WTC11 (cell line): ENCODE measurements at places on chromosomes 5 and 9.

DNA sequence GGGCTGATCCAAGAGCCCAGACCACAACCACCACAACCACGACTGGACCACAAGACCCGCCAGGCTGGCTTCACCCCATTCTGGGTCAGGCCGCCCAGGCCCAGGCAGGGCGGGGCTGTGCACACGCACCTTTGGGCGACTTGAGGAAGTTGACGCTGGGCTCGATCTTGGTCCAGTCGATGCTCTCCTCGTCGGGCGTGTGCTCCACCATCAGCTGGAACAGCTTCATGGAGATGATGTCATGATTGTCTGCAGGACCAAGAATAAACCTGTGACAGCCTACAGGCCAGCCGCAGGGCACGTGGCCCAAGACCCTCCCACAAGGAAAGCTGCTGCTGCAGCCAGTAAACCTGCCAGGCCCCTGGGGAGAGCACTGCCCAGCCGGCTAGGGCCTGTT, 17.3 kb downstream of the LMAN2 start:
- DNase-seq: no peak
- H3K36me3 ChIP-seq: peaks cover 53% of the 10 kb centered on the region
- peaks cover 29% of the 10 kb centered on the region for H3K4me1 ChIP-seq
- no peaks in the 10 kb centered on the region for H3K27me3 ChIP-seq

DNA sequence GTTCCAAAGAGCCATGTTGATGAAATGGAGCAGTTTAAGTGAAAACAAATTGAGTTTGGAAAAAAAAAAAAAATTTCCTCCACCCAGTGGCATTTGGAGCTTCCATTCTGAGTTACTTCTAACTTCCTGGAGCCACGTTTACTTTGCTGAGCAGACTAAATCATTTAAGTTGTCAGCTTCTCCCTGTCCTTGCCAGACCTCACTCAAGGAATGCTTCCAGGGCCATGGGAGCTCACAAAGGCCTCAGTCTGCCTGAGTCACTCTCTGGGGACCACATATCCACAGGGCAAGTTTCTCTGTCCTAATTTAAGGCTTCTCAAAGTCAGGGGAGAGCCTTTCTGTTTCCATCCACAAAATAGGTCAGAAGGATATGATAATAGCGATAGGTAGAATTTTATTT, 210.3 kb upstream of the TNC start:
- no peak overlapping the region for H3K27ac ChIP-seq
- H3K4me1 ChIP-seq: no peaks in the 10 kb centered on the region
- DNase-seq: no peak

- H3K36me3 ChIP-seq: peaks cover 22% of the 10 kb centered on the region
- H3K4me3 ChIP-seq: no peak overlapping the region
- no peak for DNase-seq
- H3K4me1 ChIP-seq: peaks cover 28% of the 10 kb centered on the region
- H3K27ac ChIP-seq: no peak overlapping the region
- H3K27me3 ChIP-seq: no peaks in the 10 kb centered on the region; the same call in 1 of the 2 replicates
Observed at GRCh38 chr5:5783021-5783420, 360.5 kb downstream of the ICE1 start.

DNA sequence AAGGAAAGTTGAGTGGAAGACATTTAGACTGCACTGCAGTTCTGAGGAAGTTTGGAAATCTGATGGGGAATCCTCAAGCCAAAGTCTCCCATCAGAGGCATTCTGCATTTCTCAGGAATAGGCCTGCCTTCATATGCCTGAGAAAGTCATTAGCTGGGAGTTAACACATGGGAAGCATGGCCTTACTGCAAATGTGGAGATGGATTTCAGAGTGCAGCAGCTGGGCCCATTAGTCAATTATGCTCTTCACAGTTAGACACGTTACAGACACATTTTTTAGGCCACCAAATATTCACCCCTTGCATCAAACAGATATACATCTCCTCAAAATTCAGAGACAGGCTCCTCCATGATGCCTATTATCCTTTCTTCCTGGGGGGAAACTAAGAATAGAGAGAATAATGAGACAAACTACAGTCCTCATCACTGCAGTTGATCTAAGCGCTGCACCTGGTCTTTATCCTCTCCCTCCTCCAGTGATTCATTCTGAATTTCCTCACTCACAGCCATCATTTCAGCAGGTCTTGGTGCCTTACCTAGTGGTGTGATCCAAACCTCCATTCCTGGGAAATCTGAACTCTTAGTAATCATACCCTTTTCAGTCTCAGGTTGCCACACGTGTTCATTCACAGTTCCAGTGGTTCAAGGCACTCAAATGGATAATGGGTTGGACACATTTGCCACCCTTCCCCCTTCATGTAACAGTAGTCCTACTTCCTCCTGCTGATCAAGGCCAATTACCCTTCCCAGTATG, 47.9 kb upstream of the PPP2CA start:
- no peak overlapping the region for H3K27ac ChIP-seq
- peaks cover 2% of the 10 kb centered on the region for H3K27me3 ChIP-seq
- no peaks in the 10 kb centered on the region for H3K36me3 ChIP-seq
- H3K4me3 ChIP-seq: no peak overlapping the region
- DNase-seq: no peak
